ENCODE measurements at places on chromosomes 6 and 20.

DNA sequence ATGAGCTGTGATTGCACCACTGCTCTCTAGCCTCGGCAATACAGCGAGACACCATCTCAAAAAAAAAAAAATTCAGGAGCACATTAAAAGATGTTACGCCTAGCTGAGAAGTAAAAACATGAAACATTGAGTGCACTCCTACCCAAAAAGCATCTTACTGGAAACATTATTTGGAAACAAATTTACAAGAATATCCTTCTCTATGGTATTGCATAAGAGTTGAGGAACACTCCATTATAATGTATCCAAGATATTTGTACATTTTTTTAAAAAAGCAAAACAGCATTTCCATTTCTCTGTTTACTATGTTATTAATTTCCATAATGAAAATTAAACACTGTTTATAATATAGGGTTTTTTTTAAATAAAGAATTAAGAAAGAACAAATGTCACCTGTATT is 48.6 kb downstream of the FAM8A1 start:
- DNase-seq, result no peak

DNA sequence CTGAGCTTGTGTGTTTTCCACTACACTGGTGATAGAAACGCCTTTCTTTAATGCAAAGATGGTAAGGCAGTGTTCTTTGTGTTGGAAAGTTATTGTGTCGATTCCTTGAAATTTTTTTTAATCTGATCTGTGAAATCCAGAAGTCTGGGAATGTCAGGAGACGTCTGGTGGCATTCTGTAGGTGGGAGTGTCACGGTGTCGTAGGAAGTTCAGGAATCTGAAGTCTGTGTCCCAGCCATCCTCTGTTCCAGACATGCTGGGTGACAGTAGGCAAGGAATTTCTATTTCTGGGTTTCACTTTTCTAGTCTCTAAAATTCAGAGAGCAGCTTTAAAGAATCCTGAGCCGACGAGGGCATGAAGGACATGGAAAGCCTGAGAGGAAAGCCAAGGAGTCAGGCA is 223.8 kb downstream of the ZNF217 start:
- no peak for DNase-seq

- DNase-seq, result no peak
Measured at GRCh38 chr6:43376551-43376981, 7.1 kb upstream of the ZNF318 start.

DNA sequence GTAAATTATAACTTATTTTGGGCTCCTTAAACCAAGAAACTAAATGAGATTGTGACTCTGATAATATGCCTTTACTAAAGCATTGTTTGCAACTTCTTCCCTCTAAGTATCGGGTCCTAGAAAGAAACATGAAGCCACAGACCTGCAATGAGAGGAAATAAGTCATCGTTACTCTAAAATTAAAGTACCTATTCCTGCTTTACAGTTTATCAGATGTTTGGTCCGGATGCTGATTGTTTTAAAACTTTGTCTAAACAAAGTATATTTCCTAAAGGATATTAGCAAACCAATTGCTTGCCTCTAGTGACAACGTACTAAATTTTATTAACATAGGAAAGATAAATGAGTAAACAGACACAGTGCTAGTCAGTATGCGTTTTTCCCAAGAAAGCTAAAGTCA is 216.8 kb downstream of the GJA1 start:
- DNase-seq, result no peak

DNA sequence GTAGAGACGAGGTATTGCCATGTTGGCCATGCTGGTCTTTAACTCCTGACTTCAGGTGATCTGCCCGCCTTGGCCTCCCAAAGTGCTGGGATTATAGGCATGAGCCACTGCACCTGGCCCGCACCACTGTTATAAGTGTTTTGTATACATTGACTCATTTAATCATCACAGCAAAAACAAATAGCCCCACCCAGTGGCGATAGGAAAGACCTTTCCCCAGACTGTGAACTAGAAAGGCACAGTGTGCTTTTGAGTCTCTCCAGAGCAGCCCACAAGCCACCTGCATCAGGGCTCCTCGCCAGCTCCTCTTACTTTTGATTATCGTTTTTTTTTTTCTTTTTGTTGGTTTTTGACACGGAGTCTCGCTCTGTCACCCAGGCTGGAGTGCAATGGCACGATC is 27.9 kb upstream of the ZFP64 start:
- DNase-seq, result no peak

GRCh38 chr6:63676412-63677114 is 41.0 kb downstream of the PHF3 start:
- no peak for DNase-seq

DNA sequence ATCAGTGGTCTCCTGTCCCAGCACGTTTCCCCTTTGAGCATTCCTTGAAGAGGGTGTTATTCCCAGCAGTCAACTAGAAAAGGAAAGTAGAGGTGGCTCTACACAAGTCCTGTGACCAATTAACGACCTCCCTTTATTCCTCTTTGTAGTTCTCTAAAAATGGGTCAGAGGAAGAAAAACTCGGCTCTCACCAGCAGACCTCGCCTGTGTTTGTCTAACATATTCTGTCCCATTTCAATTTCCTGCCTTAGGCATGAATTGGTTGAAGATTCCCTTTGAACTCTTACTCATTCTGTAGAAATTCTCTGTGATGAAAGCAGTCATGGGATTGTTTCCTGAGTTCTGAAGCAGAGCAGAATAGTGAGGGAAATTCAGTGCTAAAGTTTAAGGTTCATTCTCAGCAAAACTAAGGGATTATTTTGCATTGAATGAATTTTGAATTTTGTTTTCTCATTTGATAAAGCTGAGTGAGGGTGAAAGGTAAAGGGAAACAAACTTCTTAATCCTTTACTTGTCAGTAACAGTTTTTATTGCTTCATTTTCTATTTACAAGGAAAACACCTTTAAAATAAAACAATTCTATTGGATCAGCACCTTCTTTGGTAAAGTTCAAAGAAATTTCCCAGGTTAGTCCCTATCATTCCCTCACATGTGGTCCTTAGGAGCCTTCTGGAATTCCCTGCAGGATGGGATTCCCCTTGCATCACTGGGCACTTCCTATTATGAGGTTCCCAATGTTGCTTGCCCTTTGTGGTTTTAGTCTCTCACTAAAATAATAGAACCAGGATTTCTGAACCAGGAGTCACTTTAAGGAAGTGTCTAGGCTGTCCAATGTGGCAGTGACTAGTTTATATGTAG is 105.8 kb downstream of the SLX4IP start:
- DNase-seq, result no peak

- DNase-seq, result no peak
Measured at GRCh38 chr20:34037767-34038166, 44.1 kb downstream of the RALY start.

- no peak for DNase-seq
Measured at GRCh38 chr6:169398342-169399105, 144.9 kb upstream of the THBS2 start.

DNA sequence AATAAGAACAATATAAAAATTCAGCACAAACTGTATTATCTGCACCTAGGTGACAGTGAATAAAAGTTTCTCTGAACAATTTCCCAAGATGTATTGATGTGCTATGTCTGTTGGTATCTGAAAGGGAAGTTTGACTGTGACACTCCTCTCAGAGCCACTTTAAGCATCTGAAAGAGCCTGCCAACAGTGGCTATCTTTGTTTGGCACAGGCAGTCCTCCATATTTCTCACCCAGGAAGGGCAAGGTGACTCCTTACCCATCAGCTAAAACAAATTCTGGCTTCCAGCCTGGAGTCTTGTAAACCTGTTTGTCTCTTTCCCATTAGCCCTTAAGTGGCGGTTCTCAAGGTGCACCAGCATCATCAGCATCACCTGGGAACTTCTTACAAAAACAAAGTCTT is 122.4 kb upstream of the VGLL2 start:
- no peak for DNase-seq

GRCh38 chr6:112311950-112312547 is 35.1 kb upstream of the RFPL4B start:
- no peak for DNase-seq

DNA sequence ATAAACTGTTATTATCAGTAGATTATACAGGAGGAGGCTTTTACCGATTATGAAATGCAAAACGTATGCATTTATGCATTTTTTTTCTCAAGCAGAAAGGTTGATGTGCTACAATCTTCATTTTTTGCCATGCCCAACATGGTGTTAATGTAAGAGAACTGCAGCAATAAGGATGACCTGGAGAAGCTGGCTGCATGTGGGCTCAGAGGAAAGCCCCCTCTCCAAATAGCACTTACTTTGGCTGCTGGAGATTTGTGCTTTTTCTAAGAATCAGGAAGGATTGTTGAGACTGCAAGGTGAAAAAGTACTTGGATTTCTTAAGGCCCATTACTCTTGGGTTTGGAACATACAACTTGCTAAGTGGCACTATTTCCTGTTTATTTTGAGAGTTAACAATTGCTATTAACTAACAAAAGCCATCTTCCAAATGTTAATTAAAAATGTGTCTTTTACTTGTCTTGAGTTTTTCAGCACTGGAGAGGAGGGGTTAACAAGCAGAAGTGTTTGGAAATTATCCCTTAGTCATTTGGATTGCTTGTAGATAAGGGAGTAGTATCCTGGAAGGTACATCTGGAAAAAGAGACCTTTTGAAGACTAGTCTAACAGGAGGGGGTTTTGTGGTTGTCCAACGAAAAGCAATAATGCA is 5.6 kb downstream of the SOX4 start:
- DNase-seq, result no peak

GRCh38 chr6:169931261-169931660 is 179.8 kb downstream of the ERMARD start:
- no peak for DNase-seq

Measured in activated gamma-delta T cell (primary cell).